ENCODE measurements at places on chromosomes 2 and 18.

GRCh38 chr18:74234326-74235171 lies 57.2 kb downstream of the CYB5A start:
- no peak for DNase-seq

DNA sequence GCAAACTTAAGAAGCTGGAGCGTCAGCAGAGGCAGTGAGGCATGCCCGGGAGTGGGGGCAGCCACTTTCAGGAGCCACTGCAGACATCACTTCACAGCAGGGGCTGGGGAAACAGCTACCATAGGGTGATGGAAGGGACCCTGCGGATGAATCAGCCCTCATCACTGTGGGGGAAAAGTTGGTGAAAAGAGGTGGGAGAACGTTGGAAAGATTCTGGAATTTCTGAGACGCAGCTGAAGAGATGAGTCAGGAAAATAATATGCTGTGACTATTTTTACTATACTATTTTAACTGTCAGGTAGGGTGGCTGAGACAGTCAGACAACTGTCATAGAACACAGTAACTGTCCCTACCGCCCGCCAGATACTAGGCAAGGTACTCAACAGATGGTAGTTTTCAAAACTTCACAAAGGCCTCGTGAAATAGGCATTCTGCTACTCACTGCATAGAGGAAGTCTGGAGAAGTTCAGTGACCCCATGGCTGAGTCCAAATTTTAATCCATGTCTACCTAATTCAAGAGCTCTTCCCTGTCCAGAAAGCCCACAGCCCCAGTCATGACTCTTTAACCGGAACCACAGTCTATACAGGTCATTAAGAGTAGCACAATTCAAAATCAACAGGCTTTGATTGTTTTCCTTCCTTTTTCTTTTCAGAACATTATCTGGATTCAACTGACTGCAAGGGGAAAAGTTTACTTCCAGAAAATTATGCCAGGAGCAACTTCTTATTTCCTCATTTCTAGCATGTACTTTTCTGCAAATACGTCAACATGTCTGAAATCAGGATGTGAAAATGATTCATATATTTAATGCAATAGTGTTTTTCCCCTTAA lies 39.3 kb upstream of the EPB41L3 start:
- DNase-seq, result no peak

GRCh38 chr2:17758118-17758517 lies 4.2 kb downstream of the GEN1 start:
- no peak for DNase-seq

GRCh38 chr2:197205585-197206215 lies 104.9 kb downstream of the ANKRD44 start:
- DNase-seq, result no peak

GRCh38 chr2:30155202-30155601 lies 8.4 kb downstream of the YPEL5 start:
- DNase-seq, result no peak

DNA sequence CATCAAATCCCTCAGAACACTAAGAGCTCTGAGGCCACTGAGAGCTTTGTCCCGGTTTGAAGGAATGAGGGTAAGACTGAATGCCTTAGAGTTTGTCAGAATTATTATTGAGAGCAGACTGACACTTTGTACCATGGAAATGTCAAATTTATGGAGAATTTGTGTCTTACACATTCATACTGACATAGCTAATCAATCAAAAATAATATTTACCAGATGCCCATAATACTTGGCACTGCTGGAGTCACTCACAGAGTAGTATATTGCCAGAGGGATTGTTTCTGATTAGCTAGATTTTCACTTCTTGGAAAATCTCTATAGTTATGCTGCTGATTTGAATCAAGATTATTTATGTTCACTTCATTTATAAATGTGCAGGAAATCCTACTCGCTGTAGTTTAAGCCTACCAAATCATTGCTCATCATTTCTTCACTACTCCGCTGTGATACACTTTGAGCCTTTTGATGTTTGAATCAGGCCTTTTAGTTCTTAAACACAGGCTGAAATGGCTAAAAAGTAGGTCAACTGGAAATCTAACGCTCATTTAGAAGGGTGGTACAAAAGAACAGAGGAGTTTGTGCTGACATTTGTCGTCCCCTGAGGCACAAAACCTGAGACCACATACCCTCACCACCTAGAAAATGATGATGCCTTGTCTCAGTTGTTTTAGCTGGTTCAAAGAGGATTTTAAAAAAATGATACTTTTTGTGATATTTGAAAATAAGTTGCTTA lies 96.1 kb upstream of the CSRNP3 start:
- no peak for DNase-seq

DNA sequence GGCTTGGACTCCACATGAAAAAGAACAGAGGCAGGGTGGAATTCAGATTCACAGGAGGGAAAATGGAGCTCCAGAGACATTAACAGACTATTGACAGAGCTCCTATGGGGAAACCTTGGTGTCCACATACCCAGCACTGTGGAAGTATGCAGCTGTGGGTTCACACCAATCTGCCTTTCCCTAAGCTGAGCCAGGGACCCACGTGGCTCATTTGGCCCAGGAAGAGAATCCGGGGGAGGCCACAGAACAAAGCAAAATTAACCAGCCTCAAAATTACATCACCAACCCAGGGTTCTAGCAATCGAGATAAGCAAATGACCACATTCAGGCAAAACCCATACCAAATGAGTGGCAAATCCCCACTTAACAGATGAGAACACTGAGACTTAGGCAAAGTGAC lies 105.8 kb upstream of the TWIST2 start:
- no peak for DNase-seq

GRCh38 chr2:46865181-46865970 lies 50.2 kb downstream of the MCFD2 start:
- DNase-seq, result no peak

DNA sequence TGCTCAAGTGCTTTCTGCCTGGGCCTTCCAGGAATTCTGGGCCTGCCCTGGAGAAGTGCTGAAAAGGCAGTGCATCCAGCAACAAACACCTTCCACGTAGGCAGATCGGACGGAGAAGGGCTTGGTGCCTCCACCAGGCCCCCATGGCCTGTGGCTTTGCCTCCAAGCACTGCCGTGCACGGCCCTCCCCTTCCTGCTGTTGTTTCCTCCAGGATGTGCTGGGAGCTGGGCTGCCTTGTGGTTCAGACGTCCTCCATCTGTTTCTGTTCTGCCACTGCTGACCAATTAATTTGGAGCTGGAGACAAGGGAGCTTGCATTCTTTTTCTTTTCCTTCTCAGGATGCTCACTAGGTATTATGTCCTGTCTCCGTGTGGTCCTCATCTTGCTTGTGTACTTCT lies 197.0 kb downstream of the HRH4 start:
- no peak for DNase-seq

DNA sequence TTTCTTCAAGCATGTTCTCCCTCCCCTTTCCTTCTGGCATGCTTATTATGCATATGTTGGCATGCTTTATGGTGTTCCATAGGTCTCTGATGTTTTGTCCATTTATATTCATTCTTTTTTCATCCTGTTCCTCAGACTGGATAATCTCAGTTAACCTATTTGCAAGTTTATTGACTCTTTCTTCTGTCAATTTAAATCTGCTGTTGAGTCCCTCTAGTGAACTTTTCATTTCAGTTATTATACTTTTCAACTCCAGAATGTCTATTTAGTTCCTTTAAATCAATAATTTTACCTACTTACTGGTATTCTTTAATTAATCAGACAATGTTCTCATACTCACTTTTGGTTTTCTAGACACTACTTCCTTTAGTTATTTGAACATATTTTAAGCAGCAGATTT lies 101.2 kb downstream of the GALNT14 start:
- DNase-seq, result no peak

DNA sequence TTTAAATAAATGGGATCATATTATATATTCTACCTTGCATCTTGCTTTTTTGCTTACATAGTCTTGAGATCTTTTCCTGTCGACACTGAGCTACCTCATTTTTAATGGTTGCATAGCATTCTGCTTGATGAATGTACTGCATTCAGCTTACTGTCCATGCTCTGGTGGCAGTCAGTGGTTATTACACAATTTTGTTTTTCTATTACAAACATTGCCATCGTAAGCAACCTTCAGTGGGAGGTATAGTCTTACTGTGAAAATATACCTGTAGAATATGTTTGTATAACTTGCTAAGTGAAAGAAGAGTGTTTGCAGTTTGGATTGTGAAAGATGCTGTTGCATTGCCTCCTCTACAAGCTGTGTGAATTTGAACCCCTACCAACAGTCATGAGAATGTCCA lies 43.4 kb downstream of the UBXN4 start:
- DNase-seq, result no peak

DNA sequence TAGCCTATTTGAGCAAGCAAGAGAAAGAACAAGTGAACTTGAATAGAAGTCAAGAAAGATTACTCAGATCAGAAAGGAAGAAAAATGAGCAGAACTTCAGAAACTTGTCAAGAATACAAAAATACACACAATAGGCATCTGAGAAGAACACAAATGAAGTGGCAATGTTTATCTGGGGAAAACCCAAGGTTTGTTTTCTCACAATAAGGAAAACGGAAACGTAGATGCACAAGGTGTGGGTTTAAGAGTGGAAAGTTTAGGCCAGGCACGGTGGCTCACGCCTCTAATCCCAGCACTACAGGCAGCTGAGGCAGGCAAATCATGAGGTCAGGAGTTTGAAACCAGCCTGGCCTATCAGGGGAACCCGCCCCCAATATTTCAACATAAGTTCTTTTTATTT lies 159.5 kb upstream of the GYPC start:
- no peak for DNase-seq

GRCh38 chr18:69648486-69648885 lies 247.8 kb downstream of the DOK6 start:
- DNase-seq, result peak; percentile 59

- peak; percentile 1 for DNase-seq
Observed at GRCh38 chr2:152627351-152627957, 89.8 kb downstream of the PRPF40A start.

- DNase-seq, result no peak
Observed at GRCh38 chr2:221134718-221135117, 437.4 kb downstream of the EPHA4 start.

- no peak for DNase-seq
Observed at GRCh38 chr2:196108604-196109003, 40.0 kb upstream of the DNAH7 start.

DNA sequence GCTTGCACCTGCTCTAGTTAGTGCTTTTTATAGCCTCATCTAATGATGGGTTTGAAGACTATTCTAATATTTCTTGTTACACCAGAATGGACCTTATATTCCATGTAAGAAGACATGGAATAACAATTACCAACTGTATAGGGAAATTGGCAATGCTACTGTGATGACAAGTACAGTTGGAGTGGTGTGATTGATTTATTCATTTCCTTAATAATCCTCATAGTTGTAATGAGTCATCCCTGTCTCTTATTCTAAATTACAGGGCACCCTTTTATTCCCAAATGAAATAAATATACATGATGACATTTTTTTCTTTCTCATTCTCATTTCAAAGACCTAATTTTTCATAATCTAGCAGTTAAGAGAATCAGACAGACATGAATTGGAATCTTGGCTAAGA lies 18.3 kb upstream of the TLK1 start:
- no peak for DNase-seq

DNA sequence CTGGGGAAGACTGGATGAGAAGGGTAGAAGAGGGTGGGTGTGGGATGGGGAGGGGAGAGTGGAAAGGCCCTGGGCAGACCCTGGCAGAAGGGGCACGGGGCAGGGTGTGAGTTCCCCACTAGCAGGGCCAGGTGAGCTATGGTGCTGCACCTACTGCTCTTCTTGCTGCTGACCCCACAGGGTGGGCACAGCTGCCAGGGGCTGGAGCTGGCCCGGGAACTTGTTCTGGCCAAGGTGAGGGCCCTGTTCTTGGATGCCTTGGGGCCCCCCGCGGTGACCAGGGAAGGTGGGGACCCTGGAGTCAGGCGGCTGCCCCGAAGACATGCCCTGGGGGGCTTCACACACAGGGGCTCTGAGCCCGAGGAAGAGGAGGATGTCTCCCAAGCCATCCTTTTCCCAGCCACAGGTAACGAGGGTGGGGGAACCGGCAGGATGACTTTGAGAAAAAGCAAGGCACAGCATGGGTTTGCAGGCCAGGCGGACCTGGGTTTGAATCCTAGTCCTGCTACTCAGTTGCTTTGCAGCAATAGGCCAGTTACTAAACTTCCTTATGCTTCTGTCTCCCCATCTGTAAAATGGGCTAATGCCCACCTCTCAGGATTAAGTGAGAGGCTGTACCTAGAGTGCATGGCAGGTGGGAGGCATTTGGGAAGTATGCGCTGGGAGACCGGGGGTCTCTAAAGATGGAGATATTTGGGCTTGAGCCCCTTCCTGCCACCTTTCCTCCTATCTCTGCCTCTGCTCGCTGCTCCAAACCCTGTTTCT lies at the start of gene INHA:
Gene INHA (plus strand): TSS at position 74 of the 765 bp plus-strand sequence. CDS start 65 bp downstream, at position 139.
- no peak for DNase-seq

DNA sequence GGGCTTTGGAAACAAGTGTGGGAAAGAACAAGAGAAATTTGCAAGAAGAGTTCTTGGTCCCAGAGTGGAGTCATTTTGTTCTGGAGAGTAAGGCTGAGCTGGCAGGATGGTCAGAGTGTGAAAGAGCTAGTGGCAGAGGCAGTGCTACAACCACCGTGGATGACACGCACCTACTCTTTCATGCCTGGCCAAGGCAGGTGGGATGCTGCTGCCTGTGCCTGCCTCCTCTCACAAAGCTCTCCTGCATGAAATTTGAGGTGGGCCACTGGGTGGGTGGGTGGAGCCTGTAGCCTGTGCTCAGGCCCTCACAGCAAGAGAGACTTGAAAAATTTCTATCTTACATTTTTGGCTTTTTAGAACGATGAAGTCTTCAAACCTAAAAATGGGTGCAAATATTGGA lies 9.4 kb upstream of the INO80C start:
- no peak for DNase-seq

DNA sequence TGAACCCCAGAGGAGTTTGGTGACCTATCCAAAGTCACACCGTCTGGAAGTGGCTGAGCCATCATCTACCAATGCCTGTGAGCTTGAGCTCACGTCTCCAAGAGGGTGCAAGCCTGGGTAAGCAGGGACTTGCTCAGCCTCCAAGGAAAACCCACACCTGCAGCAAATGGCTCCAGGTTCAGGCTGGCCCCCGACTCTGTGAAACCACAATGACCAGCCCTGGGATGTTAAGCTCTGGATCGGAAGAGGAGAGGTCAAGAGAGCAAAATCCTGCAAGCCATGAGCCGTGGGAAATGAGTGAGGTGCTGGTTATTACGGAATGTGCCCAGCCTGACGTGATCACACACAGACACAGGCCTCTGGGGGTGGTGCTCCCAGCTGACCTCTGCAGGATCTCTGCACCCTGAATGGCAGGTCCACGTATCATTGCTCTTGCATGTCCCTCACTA lies 94.1 kb upstream of the OTOS start:
- DNase-seq, result no peak

DNA sequence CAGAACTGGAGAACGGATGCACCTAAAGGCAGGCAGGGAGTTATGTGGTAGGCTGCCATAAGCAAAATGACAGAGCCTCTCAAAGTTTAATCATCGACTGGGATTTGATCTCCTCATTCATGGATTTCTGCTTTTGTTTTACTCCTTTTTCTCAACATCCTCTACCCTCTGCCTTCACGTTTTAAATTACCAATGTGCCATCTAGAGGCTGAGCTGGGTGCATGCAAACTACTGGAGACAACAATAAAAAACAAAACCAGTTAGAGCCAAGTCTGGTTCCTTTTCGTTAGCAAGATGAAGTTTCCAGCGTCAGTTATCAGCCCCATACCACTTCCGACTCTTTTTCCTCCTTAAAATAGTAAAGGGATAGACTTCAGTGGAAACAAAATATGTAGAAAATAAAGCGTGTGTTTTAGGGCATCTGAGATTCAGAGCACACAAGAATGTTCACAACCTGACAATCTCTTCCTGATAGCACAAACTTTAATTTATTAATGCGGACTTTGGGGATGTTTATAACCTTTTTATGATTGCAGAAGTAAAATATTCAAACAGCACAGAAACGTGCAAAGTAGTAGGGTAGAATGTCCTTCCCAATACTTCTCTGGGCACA lies 117.0 kb downstream of the LAMA1 start:
- DNase-seq, result peak; percentile 20

GRCh38 chr2:182186132-182186735 lies 200.6 kb downstream of the PPP1R1C start:
- DNase-seq, result peak; percentile 28

All from NCI-H2081 (cell line).